NCI-H2081 (cell line): ENCODE measurements at places on chromosomes 11 and 22.

GRCh38 chr22:24386937-24387471 is 40.4 kb upstream of the ADORA2A start:
- DNase-seq, result no peak

DNA sequence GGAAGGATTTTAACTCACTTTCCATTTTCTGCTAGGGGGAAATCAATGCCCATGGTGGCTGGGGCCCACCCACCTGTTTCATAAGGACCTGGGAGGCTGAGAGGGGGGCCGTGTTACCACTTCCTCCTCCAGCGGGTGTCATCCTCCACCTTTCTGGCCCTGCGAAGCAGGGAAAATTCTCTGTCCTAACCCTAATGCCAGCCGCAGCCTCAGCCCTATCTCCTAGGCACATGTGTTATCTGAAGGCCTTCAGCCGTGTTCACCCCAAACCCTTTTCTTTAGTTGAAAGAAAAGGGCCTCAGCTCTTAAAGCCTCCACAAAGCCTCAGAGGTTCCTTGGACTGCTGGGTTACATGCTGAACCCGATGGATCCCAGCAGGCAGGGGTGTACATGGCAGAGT is 55.4 kb upstream of the NECTIN1 start:
- no peak for DNase-seq

GRCh38 chr22:50600538-50600937 is at the start of gene MAPK8IP2:
MAPK8IP2 (plus strand) TSS chr22:50600793; CDS start chr22:50600819, 26 bp downstream.
- DNase-seq, result peak; percentile 57

DNA sequence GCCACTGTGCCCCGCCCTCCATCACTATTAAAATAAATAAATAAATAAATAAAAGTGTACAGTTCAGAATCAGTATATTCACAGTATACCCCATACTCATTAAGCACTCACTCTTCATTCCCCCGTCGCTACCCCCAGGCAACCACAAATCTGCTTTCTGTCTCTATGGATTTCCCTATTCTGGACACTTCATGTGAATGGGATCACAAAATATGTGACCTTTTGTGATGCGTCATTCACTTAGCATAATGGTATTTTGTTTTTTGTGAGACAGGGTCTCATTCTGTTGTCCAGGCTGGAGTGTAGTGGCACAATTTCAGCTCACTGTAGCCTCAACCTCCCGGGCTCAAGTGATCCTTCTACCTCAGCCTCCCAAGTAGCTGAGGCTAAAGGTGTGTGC is 52.8 kb downstream of the RBX1 start:
- no peak for DNase-seq

GRCh38 chr22:43031617-43032016 is 16.7 kb upstream of the PACSIN2 start:
- DNase-seq, result no peak

GRCh38 chr22:30002861-30003486 is 77.3 kb upstream of the HORMAD2 start:
- no peak for DNase-seq

- DNase-seq, result no peak
These were observed 24.3 kb upstream of the GLYATL1 start for GRCh38 chr11:58914821-58915543.

- DNase-seq, result peak; percentile 65
These were observed 100.3 kb upstream of the AKIP1 start for GRCh38 chr11:8810540-8811301.

GRCh38 chr22:31540966-31541365 is 44.6 kb downstream of the SFI1 start:
- DNase-seq, result no peak

DNA sequence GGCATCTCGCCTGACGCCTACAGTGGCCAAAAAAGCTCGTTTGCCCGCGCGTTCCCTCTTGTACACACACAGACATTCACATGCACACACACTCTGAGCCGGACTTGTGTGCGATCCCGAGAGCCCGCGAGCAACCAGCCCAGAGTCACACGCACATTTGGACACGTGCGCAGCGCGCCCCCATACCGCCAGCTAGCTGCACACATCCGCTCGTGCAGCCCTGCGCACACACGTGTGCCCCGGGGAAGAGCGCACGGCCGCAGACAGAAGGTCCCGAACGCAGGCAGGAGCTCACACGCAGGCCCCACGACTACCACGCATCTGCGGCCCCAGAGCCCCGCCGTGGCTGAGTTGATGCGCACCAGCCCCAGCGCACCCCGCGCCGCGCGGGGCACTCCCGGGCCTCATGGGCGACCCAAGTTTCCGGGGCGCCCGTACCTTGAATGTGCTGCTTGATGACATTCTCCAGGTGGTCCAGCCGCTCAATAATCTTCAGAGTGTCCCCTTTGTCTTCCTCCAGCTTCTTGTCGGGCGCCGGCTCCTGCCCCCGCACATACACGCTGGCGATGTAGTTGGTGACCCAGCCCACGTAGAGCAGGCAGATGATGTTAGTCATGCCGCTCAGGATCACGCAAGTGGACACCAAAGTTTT is 758 bp downstream of the GALNT18 start:
- peak; percentile 31 for DNase-seq

GRCh38 chr11:72426758-72427157 is 7.6 kb downstream of the CLPB start:
- no peak for DNase-seq

DNA sequence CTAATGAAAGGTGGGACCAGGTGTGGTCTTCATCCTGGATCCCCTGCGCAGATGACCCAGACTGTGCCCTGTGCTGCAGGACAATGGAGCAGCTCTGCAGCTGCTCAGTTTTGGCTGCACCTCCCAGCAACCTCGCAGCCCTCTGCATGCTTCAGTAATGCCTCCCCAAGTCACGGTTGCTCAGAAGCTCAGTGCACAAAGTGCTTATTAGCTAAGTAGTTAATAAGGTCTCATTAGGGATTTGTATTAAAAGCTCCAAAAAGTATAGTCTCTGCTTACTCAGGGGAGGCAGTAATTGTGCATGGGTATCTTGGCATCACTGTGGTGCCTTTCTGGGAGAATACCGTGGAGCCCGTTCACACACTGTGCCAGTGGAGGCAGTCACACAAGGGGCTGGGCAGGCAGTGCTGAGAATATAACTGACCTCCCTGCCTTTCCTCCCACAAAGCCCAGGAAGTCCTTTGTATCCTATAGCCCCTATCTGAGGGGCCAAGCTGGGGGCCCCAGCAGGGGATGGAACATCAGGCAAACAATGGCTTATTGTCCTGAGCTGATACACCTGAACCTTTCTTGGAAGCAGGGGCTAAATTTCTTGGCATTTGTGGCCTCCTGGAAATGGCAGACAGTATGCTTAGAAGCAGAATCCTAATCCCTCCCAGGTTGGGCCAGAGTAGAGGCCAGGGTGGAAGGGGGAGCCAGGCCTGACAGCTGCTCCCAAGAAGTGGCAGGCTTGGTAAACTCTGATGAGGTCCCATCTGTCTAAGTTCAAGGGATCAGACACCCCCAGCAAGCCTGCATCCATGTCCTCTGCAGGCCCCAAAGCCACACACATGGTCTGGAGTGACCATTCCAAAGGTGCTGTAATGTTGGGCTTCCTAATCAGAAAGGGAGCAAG is 125.5 kb upstream of the PARVA start:
- DNase-seq, result peak; percentile 69

DNA sequence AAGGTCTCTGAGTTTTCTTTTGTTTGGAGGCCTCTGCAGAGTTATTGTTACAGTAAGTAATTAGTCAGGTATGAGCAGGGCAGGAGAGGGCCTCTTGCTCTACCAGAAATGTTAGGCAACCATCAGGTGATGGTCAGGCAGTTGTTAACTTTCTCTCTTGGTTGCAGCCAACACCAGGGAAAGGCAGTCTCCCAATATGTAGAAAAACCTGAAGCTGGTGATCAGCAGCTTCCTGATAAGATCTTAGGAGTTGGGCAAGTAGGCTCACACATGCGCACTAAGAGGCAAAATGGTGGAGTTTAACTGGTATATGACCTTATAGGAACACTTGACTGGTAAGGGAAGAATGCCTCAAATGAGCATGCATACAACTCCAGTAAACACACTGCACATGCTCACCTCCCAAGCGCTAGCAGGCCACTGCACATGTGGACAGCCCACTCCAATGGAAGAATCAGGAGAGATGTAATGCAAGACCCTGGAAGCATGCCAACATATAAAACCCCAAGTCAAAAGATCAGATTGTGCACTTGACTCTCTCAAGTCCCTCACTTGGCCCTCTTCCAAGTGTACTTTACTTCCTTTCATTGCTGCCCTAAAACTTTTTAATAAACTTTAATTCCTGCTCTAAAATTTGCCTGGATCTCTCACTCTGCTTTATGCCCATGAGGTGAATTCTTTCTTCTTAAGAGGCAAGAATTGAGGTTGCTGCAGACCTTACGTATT is 23.7 kb upstream of the SLC35F2 start:
- DNase-seq, result no peak

DNA sequence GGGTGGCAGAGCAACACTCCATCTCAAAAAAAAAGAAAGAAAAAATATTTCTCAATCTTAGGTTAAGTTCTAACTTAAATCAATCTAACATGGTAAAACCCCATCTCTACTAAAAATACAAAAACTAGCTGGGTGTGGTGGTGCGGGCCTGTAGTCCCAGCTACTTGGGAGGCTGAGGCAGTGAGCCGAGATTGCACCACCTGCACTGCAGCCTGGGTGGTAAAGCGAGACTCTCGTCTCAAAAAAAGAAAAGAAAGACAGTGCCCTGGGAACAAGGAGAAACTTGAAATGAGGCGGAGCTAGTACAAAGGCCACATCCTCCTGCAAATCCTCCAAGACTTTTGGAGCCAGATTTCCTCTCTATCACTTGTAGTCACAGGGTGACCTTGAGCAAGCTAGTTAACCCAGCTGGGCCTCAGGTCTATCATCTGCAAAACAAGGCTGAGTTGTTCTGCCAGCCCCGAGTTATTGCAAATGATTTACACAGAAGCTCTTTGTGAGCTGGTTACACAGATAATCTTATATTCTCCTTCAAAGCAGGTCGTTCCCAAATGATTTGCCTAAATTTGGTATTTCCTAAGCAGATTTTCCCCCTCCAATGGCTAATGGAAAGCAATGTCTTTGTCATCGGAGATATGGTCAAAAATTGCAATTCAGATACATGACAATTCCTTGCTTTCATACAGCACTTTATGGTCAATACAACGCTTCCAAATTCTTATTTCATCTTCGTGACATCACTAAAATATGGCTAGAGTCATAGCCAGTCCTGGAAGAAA is 1.9 kb downstream of the ANKRD54 start:
- no peak for DNase-seq

- no peak for DNase-seq
These were observed 33.8 kb downstream of the MYEOV start for GRCh38 chr11:69327741-69328191.

DNA sequence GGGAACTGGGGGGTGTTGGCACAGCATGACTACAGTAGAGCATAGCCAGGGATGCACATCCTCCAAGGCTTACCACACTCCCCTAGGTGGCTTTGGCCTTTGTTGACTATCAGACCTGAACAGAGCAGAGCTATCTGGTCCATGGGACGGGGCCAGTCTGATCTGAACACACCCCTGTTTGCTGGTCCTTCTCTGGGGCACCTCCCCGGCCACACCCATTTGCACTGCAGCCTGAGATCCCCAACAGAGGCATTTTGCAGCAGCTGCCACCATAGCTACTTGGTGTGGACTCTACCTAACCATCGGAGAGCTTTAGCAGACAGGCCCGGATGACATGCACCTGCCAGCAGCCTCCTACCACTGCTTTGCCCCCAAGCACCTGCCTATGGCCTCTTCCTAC is 75.8 kb upstream of the NOX4 start:
- DNase-seq, result no peak

GRCh38 chr22:24706732-24707469 is 67.6 kb downstream of the PIWIL3 start:
- no peak for DNase-seq

DNA sequence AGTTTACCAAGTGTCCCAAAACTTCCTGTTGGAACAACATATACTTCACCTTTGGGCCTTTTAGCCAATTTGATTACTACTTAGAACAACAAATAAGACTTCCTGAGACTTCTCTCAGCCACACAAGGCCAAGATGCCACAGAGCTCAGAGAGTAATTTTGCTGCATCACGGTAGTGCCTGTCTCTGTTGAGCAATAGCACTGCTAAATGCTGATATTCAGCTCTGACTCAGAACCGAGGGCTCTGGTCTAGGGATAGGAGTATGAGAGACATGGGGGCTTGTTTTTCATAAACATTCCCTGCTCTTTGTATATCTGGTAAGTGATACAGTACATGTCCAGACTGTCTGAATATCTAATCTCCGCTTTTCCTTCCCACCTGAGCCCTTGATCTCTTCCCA is 260.4 kb upstream of the ARHGAP20 start:
- DNase-seq, result no peak

DNA sequence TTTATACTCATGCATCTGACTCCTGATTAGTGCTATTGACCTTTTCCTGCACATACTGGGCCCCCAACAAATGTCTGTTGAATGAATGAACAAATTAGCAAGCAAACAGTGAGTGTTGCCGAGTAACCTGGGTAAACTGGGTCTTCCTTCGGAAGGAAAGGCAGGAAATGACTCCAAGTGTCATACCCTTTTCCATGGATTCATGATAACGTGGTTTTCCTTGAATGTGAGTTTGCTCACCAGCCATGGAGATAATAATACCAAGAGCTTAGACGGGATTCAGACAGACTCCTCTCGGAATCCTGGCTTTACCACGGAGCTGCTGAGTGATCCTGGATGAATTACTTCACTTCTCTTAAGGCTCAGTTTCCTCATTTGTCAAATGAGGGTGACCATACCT is 16.7 kb downstream of the TECTA start:
- peak; percentile 13 for DNase-seq

GRCh38 chr11:120132645-120133185 is 5.2 kb downstream of the TRIM29 start:
- no peak for DNase-seq

- DNase-seq, result no peak
These were observed 11.4 kb downstream of the UBE2L6 start for GRCh38 chr11:57556041-57556440.

DNA sequence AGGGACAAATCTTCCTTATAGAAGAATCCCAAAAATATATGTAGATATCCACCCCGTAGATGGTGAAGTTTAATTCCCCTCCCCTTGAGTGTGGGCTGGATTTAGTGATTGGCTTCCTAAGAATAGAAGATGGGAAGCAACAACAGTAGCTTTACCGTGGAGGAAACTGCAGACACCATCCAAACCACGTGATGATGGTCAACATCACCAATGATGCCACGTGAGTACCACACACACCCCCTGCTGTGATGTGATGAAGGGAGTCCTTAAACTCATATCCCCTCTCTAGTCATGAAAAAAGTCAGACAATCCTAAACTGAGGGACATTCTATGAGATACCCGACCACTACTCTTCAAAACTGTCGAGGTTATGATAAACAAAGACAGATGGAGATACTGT is 76.4 kb upstream of the SLC22A12 start:
- DNase-seq, result no peak

DNA sequence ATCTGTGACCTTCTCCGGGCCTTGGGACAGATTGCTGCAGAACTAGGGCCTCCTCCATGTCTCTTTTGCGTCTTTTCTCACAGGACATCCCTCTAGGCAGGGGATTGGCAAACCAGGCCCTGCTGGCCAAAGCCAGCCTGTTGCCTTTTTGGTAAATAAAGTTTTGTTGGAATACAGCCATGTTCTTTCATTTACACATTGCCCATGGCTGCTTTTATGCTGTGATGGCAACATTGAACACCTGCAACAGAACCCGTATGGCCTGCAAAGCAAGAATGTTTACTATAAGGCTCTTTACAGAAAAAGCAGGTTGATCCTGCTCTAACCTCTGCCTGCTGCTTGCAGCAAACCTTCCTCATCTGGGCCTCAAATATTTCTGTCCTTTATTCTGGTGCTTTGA is 56.8 kb upstream of the B3GAT1 start:
- DNase-seq, result no peak
